Central memory CD8-positive, alpha-beta T cell (primary cell): ENCODE measurements at places on chromosomes 6 and 20.
A peak's percentile ranks its signal among the peaks of the same experiment; 100 is the strongest.

DNA sequence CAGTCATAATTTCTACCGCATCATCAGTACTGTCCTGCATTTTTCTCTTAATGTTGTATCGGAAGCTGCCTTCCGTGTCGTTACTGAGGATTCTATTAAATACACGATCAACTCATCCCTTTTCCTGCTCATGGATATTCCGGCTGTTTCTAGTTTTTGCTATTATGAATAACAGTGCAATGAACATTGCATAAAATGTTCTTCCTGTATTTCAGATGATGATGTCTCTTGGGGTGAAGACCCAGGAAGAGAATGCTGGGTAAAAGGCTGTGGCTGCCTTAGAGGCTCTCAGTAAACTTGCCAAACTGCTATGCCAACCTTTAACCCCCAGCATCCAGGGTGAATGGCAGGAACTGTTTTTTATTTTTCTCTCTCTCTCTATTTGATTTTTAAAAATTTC lies 24.1 kb upstream of the EPB41L1 start:
- H3K36me3 ChIP-seq: no peaks in the 10 kb centered on the region
- no peak overlapping the region for H3K27ac ChIP-seq
- DNase-seq: no peak
- H3K27me3 ChIP-seq: no peaks in the 10 kb centered on the region

GRCh38 chr20:40887105-40887504 lies 141.5 kb upstream of the TOP1 start:
- H3K4me3 ChIP-seq: no peak overlapping the region
- no peaks in the 10 kb centered on the region for H3K36me3 ChIP-seq
- H3K27ac ChIP-seq: no peak overlapping the region
- peaks cover 6% of the 10 kb centered on the region for H3K27me3 ChIP-seq
- H3K4me1 ChIP-seq: peaks cover 18% of the 10 kb centered on the region

DNA sequence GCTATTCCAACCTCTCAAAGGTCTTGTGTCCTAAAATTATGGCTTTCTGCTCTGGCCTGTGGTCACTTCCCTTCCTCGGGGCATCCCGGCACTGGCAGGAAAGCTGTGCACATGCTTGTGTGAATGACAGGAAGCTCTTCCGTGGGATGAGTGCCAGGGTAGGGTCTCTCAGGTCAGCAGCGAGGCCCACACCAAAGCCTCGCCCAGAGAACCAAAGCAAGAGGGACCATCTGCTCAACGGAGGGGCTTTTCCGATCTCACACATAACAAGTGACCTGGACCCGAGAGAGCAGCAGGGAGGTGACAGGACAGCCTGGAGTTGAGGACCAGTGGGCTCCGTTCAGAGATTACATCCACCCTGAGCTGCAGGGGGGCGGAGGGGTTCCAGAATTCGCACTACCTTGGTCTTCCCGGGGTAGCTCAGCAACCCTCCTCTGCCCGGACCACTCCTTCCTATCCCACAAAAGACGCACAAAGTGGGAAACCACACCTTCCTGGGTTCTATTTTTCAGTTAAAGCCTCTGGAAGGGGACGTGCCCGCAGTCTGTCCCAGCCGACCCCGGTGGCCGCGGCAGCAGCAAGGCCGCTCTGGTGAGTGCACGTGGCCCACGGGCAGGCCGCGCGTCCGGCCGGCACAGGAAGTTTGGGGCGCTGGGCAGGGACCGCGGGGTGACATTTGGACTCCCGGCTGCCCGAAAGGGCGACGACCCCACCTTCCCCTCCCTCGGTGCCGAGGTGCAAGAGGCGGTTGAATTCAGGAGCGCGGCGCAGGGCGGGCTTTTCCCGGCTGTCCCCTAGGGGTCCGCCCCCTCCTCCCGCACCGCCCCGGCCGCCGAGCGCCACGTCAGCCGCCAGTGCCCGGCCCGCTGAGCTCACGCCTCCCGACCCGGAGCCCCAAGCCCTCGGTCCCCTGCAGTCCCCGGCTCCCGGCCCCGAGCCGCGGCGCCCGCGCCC lies 988 bp downstream of the TXNDC5 start:
- H3K4me3 ChIP-seq: peak overlapping the region; percentile 71
- peaks cover 14% of the 10 kb centered on the region for H3K4me1 ChIP-seq
- no peak for DNase-seq
- no peaks in the 10 kb centered on the region for H3K36me3 ChIP-seq
- no peaks in the 10 kb centered on the region for H3K27me3 ChIP-seq
- peak overlapping the region; percentile 19 for H3K27ac ChIP-seq

- peaks cover 45% of the 10 kb centered on the region for H3K4me1 ChIP-seq
- DNase-seq: no peak
- peaks cover 16% of the 10 kb centered on the region for H3K27me3 ChIP-seq
Observed at GRCh38 chr6:29968905-29969304, 26.6 kb downstream of the HLA-A start.

- DNase-seq: no peak
- H3K27me3 ChIP-seq: no peaks in the 10 kb centered on the region
- no peak overlapping the region for H3K27ac ChIP-seq
- no peak overlapping the region for H3K4me3 ChIP-seq
- no peaks in the 10 kb centered on the region for H3K4me1 ChIP-seq
- peaks cover 1% of the 10 kb centered on the region for H3K36me3 ChIP-seq
Observed at GRCh38 chr6:140766999-140767398, 1365.7 kb upstream of the GJE1 start.

GRCh38 chr6:123159861-123160260 lies 163.8 kb downstream of the CLVS2 start:
- no peaks in the 10 kb centered on the region for H3K27me3 ChIP-seq
- H3K36me3 ChIP-seq: no peaks in the 10 kb centered on the region
- no peak overlapping the region for H3K27ac ChIP-seq
- DNase-seq: no peak
- H3K4me3 ChIP-seq: no peak overlapping the region

DNA sequence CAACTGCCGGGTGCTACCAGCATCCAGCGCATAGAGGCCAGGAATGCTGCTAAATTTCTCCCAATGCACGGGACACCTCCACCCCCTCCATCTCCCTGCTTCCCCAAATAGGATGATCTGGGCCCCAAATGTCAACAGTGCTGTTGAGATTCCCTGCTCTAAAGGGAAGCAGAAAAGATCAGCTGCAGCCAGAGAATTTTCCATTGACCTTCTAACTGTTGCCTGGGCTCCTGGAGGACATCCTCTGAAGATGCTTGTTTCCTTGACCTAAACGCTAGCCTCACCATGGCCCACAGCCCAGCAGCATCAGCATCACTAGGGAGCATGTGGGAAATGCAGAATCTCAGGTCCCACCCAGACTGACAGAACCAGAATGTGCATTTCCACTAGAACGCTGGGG lies 161.3 kb downstream of the GMPR start:
- H3K27me3 ChIP-seq: no peaks in the 10 kb centered on the region
- peaks cover 10% of the 10 kb centered on the region for H3K36me3 ChIP-seq
- peaks cover 27% of the 10 kb centered on the region for H3K4me1 ChIP-seq
- H3K27ac ChIP-seq: peak overlapping the region; percentile 82

- H3K27me3 ChIP-seq: peaks cover 25% of the 10 kb centered on the region
- no peak overlapping the region for H3K4me3 ChIP-seq
- H3K27ac ChIP-seq: no peak overlapping the region
- no peak for DNase-seq
- H3K4me1 ChIP-seq: no peaks in the 10 kb centered on the region
Observed at GRCh38 chr6:46948699-46949098, 27.0 kb upstream of the ADGRF5 start.
